ENCODE measurements at places on chromosomes 12 and 14.
A peak's percentile ranks its signal among the peaks of the same experiment; 100 is the strongest.

DNA sequence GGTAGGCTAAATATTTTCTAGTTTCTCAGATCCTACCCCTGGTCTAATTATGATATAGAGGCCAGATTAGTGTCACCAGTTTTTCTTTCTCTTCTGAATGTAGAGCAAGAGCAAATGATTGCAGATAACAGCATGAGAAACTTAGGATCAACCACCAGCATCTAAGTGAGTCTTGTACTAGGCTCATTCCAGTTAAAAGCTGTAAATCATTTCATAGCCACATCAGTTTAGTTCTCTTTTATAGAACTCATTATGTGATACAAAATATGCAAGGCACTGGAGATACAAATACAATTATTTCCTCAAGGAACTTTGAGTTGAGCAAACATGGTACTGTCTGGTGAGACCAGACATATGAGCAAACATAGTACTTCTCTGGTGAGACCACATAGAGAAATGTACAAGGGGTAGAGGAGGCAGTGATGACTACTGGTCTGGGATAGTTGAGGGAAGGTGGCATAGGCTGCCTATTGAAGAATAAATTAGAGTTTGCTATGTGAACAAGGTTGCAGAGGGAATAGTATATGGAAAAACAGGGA, 59.5 kb downstream of the CRADD start:
- no peak overlapping the region for H3K4me3 ChIP-seq
- no peak for DNase-seq
- H3K27ac ChIP-seq = no peak overlapping the region
- peaks cover 1% of the 10 kb centered on the region for H3K4me1 ChIP-seq
- no peaks in the 10 kb centered on the region for H3K36me3 ChIP-seq
- H3K27me3 ChIP-seq = no peaks in the 10 kb centered on the region

- H3K27ac ChIP-seq = no peak overlapping the region
- H3K4me1 ChIP-seq = no peaks in the 10 kb centered on the region
- DNase-seq = no peak
- H3K27me3 ChIP-seq = no peaks in the 10 kb centered on the region
- no peaks in the 10 kb centered on the region for H3K36me3 ChIP-seq
- H3K4me3 ChIP-seq = no peak overlapping the region
Measured at GRCh38 chr12:121288158-121288845, 8.2 kb downstream of the CAMKK2 start.

DNA sequence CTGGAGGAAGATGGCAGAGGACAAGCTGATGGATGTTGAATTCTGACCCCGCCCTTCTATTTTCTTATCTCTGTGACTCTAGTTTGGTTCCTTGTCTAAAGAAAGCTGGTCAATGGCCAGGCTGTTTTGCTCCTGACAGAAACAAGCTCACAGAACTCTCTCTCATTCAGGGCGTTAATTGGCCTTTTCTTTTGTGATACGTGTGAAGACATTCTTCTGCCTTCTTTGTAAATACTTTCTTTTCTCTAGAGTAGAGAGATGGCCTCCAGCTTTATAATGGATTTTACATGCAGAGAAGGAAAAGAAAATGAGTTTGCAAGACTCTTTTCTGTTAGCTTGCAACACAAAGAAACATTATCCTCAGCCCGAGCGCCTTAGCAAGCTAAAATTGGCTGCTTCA, 492.2 kb upstream of the CCDC196 start:
- H3K27ac ChIP-seq = no peak overlapping the region
- H3K27me3 ChIP-seq = 0 out of 2 replicates have a peak, but pooled peaks cover 4% of the 10 kb centered on the region
- H3K4me3 ChIP-seq = no peak overlapping the region

- no peaks in the 10 kb centered on the region for H3K36me3 ChIP-seq
- H3K27ac ChIP-seq = no peak overlapping the region
- H3K27me3 ChIP-seq = no peaks in the 10 kb centered on the region
- H3K4me3 ChIP-seq = no peak overlapping the region
- no peak for DNase-seq
- no peaks in the 10 kb centered on the region for H3K4me1 ChIP-seq
Measured at GRCh38 chr12:90683871-90684270, 271.1 kb downstream of the CCER1 start.

GRCh38 chr14:68955164-68955850, 23.8 kb downstream of the ACTN1 start:
- no peaks in the 10 kb centered on the region for H3K27me3 ChIP-seq
- 0 out of 2 replicates have a peak, but pooled peaks cover 30% of the 10 kb centered on the region for H3K36me3 ChIP-seq
- H3K4me1 ChIP-seq = peaks cover 38% of the 10 kb centered on the region
- peak overlapping the region; percentile 14 for H3K27ac ChIP-seq

- H3K4me1 ChIP-seq = no peaks in the 10 kb centered on the region
- peaks cover 58% of the 10 kb centered on the region for H3K27me3 ChIP-seq
- H3K36me3 ChIP-seq = no peaks in the 10 kb centered on the region
- H3K4me3 ChIP-seq = no peak overlapping the region
- no peak overlapping the region for H3K27ac ChIP-seq
Measured at GRCh38 chr12:110972866-110973265, 52.5 kb upstream of the MYL2 start.

DNA sequence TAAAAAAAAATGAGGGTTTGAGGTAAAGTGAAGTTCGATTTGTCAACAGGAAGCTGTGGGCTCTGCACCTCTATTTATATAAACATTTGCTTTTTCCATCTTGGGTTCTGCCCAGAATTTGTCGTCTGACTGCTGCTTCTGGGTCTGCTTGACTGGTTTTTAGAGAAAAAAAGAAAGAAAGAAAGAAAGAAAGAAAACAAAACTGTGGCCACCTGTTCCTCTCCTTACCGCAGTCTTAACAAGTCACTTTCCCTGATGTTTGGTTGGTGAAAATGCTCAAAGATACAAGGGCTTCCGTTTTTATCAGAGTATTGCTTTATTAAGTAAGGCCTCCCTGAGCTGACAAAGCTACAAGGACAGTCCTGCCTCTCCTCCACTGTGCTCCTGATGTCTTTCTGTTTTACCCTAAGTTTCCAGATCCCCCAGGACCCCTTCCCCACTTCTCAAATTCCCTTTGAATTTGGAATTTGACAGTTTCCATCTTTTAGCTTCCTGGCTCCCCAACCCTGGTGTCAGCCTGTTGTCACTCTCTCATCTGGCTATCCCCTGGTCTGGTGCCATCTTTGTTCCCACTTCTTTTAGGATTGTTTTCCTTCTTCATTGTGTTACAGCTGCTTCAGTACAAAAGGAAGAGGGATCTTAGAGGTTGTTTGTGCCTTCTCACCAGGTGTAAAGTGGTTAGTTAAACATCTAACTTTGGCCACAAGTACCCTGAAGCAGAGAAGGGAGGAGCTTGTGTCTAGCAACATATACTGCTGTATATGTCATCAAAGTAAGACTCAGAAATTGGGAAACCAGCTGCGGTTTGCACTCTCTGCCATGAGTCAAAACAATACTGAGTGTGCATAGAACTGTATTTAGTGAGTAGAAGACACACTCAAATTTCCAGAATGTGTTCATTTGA, 18.0 kb downstream of the MFAP5 start:
- no peaks in the 10 kb centered on the region for H3K27me3 ChIP-seq
- no peak overlapping the region for H3K4me3 ChIP-seq
- no peaks in the 10 kb centered on the region for H3K4me1 ChIP-seq
- DNase-seq = peak; percentile 4
- no peak overlapping the region for H3K27ac ChIP-seq

GRCh38 chr12:69107541-69107940, 131.8 kb upstream of the CPSF6 start:
- H3K27ac ChIP-seq = no peak overlapping the region

DNA sequence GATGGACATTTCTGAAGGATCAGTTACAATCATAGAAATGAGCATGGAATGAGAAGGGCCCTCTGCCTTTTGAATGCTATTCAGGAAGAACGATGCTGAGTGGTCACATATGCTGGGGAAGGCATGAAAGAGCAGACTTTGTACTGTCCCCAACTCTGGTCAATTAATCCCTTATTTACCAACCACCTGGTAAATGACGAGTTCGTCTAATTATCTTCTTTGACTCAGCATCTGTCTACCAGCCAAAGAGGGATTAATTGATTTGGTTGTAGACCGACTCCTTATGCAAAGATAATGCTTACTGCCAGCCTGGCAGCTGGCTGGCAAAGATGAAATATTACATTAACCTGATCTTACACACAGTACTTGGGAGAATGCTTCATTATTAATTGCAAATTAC, 152.2 kb downstream of the CHST11 start:
- no peak for DNase-seq
- no peaks in the 10 kb centered on the region for H3K27me3 ChIP-seq
- no peak overlapping the region for H3K27ac ChIP-seq
- H3K36me3 ChIP-seq = peaks cover 9% of the 10 kb centered on the region
- H3K4me3 ChIP-seq = no peak overlapping the region
- peaks cover 43% of the 10 kb centered on the region for H3K4me1 ChIP-seq

GRCh38 chr14:57736391-57736790, 129.5 kb downstream of the SLC35F4 start:
- no peaks in the 10 kb centered on the region for H3K27me3 ChIP-seq
- no peaks in the 10 kb centered on the region for H3K4me1 ChIP-seq
- no peaks in the 10 kb centered on the region for H3K36me3 ChIP-seq

GRCh38 chr14:76977793-76978720, 50.5 kb downstream of the IRF2BPL start:
- H3K27me3 ChIP-seq = no peaks in the 10 kb centered on the region
- H3K4me3 ChIP-seq = no peak overlapping the region
- H3K4me1 ChIP-seq = no peaks in the 10 kb centered on the region
- no peaks in the 10 kb centered on the region for H3K36me3 ChIP-seq

- H3K27me3 ChIP-seq = no peaks in the 10 kb centered on the region
- peak; percentile 56 for DNase-seq
- H3K4me1 ChIP-seq = 0 out of 2 replicates have a peak, but pooled peaks cover 7% of the 10 kb centered on the region
- H3K27ac ChIP-seq = peak within 1 kb of the TSS; percentile 10
- no peaks in the 10 kb centered on the region for H3K36me3 ChIP-seq
Measured at GRCh38 chr12:78864403-78864869, at the start of gene SYT1. TSS of gene SYT1 (plus strand) at chr12:78864774.

GRCh38 chr14:33799705-33800570, 150.9 kb downstream of the EGLN3 start:
- H3K27me3 ChIP-seq = no peaks in the 10 kb centered on the region
- no peak for DNase-seq
- H3K4me3 ChIP-seq = no peak overlapping the region
- no peaks in the 10 kb centered on the region for H3K36me3 ChIP-seq

DNA sequence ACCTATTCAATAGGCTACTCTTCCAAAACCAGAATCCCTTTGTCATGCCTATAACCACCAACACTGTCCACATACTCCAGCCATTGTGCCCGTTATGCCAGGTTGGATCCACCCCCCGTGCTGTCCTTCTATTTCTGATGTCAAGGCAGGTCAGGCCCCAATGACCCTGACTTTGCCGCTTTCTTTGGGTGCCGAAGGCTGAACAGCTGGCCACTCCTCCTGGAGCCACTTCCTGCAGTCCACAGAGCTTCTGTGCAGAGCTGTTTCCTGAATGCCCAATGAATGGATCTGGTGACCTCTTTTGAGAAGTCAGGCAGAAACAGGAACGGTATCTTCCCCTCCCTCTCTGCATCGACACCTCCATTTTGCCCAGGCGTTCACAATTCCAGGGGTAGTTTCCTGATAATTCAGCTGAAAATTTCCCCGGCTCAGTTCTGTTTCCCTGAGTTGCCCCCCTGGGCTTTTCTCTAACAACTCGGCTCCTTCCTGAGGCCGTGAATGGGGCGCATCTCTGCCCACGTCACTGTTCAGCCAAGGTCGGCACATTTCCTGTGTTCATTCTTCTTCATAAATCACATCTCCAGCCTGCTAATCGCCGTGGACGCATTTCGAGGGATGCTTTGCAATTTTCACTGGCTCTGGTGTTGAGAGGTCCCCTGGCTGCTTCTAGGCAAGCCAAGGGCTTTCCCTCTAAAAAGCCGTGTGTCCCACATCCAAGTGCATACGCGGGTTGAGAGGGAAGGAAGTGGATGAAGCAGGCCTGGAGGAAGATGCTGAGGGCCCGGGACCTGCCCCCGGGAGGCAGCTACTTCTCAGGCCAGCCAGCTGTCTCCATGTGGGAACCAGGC, 86.5 kb downstream of the PAPOLA start:
- H3K27ac ChIP-seq = no peak overlapping the region
- H3K4me3 ChIP-seq = no peak overlapping the region
- peaks cover 16% of the 10 kb centered on the region for H3K27me3 ChIP-seq
- H3K36me3 ChIP-seq = no peaks in the 10 kb centered on the region
- no peak for DNase-seq

GRCh38 chr12:107086314-107086713, 7.0 kb downstream of the CRY1 start:
- no peak overlapping the region for H3K27ac ChIP-seq
- no peak for DNase-seq
- no peaks in the 10 kb centered on the region for H3K36me3 ChIP-seq

DNA sequence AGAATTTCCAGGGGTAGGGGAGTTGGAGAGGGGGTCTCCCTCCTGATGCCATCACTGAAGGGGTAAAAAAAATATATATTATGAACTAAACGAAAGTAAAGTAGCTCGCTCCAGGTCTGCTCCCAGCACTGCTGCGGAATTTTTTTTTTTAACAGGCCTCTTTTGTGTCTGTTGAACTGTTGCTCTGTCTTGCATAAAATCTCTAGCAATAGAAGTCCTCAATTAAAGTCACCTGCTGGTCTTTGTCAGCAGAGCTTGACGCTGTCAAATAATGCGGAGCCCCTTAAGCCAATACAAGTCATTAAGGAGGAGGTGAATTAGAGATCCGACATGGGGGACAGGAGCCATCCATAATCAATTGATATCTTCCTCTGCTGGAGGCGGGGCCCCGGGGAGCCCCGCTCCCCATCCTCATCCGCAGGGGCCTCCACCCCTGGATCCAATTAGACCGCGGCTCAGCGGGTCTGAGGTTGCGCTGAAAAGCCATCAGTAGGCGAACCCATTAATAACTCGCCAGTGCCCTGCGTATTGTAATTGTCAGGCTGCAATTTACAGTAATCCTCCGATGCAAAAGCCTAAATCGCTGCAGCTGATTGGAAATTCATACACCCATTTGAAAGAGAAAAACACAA, 85.6 kb downstream of the DICER1 start:
- no peaks in the 10 kb centered on the region for H3K36me3 ChIP-seq
- no peak overlapping the region for H3K27ac ChIP-seq
- H3K4me3 ChIP-seq = no peak overlapping the region
- DNase-seq = no peak
- no peaks in the 10 kb centered on the region for H3K4me1 ChIP-seq
- peaks cover 94% of the 10 kb centered on the region for H3K27me3 ChIP-seq

DNA sequence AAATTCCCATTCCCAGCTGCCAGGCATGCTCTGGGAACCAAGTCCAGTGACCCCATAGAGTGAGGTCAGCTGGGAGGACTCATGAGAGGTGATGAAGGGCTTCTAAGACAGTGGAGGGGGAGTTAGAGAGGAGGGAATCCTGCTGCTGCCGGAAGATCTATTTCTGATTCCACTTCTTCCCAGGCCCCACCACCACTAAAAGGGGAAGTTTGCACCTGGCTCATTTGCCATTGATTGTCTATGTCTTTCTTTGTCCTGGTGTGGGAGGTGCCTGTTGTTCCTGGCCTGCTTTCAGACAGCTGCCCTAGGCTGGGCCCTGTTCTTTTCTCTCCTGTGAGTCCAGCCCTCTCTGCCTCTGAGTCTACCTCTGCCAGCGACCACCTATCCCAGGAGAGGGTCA, 3.0 kb upstream of the KRT6A start:
- no peak overlapping the region for H3K4me3 ChIP-seq
- H3K4me1 ChIP-seq = peaks cover 41% of the 10 kb centered on the region
- peak overlapping the region; percentile 68 for H3K27ac ChIP-seq
- DNase-seq = no peak
